ENCODE measurements at places on chromosomes 12 and 14. TPM values are rescaled to one million over a fixed set of nuclear protein-coding genes. Genes with fewer than 3 reads are reported as not detected.

CFAP54 gene
- 0.72 TPM for total RNA-seq

PLEKHG7 gene
- not detected for total RNA-seq

- DNase-seq, result no peak
These were observed 49.5 kb upstream of the DLK1 start for GRCh38 chr14:100677152-100677551.

- DNase-seq, result no peak
These were observed 173.4 kb upstream of the BMP4 start for GRCh38 chr14:54129850-54130640.

DNA sequence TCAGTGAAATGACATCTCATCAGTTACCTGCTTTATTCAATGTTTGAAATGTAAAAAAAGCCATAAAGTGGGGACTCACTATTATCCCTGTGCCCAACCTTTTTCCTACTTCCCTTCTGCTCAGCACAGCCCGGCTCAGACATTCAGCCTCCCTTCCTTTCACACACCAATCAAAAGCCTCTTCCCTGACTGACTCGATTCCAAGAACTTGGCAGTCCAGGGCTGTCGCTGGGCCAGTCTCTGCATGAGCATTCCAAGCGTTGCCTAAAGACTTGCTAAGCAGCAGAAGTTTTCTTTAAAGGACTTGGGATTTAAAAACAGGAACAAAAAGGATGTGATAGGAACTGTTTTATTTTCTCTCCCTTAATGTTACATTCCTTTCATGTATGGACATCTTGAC is 22.7 kb downstream of the ITPR2 start:
- DNase-seq, result no peak

- DNase-seq, result no peak
These were observed 20.9 kb downstream of the ACVR1B start for GRCh38 chr12:51972422-51972812.

GRCh38 chr14:97912217-97912616 is 1115.0 kb downstream of the VRK1 start:
- no peak for DNase-seq

DNA sequence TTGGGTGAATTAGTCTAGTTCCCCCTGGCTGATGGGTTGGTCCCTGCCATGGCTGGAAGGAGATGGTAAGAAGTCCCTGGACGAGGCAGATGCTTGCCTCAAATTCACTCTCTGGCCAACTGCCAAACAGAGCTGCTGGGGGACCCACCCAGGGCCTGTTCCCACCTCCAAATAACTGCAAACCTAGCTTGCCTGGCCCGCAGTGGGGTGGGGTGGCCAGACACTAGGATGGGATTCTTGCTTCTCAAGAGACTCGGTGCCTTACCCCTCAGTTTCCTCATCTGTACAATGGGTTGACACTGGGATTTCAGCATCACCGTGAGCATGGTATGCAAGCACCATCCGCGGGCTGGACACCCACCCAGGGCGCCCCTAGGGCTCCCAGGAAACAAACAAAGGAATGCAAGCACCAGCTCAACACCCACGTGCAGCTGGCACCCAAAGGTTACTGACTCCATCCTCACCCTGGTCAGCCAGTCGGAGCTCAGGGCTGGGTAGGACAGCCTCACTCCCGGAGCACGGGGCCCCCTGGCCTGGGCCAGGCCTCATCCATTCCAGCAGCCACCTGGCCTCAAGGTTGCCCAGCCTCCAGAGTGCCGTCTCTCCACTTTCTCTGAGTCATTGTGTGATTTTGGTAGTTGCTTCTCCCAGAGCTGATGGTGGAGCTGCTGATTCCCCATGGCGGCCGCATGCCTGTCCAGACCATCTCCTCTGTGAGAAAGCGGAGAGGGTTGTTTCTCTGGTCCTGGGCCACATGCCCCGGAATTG is 205.2 kb upstream of the RTL1 start:
- no peak for DNase-seq

All from NCI-H460 (cell line).